ENCODE measurements at places on chromosomes 13 and 19. TPM values are rescaled to one million over a fixed set of nuclear protein-coding genes. Genes with fewer than 3 reads are reported as not detected.

Gene UPK1A
- not detected for total RNA-seq

Gene SLC25A41
- total RNA-seq: 0.98 TPM

Gene MEIOSIN
- total RNA-seq: not detected

Gene C19orf67
- not detected for total RNA-seq

Gene DENND1C
- 0.25 TPM for total RNA-seq

Gene PRR36
- 7.4 TPM for total RNA-seq

Gene PALM3
- 4.9 TPM for total RNA-seq

Gene MBD3L2
- total RNA-seq: not detected

Gene RDH13
- total RNA-seq: 13.5 TPM

Gene ZNF429
- 22.1 TPM for total RNA-seq

Gene NACC1
- total RNA-seq: 11.6 TPM

Gene KIR2DL1
- total RNA-seq: not detected
